ENCODE measurements at places on chromosomes 11 and 22. TPM values are rescaled to one million over a fixed set of nuclear protein-coding genes. Genes with fewer than 3 reads are reported as not detected.
A peak's percentile ranks its signal among the peaks of the same experiment; 100 is the strongest.

Gene SH3BP1
- 97.5 TPM for total RNA-seq

- no peak for DNase-seq
- H3K27ac ChIP-seq: peak overlapping the region; percentile 88
- peaks cover 31% of the 10 kb centered on the region for H3K4me1 ChIP-seq
- no peaks in the 10 kb centered on the region for H3K36me3 ChIP-seq
- H3K27me3 ChIP-seq: no peaks in the 10 kb centered on the region
- peak overlapping the region; percentile 81 for H3K4me3 ChIP-seq
These were observed 7.9 kb downstream of the PRR5 start for GRCh38 chr22:44709881-44710392.

DNA sequence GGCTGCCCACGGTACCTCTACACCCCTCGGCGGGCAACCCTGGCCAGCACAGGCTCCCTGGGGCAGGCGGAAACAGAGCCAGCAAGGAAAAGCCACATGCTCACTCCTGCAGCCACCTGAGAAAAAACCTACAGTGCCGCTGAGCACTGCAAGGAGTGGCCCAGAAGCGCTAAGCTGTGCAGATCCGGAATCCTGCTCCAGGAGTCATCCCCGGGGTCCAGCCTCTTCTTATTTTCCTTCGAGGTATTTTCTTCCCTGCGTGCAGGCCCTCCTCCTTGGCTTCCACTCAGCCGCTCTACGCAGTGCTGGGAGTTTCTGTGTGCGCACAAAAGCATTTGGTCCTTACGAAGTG is 81.0 kb downstream of the TRMU start:
- peaks cover 6% of the 10 kb centered on the region for H3K27me3 ChIP-seq
- no peak for DNase-seq
- no peaks in the 10 kb centered on the region for H3K4me1 ChIP-seq
- H3K4me3 ChIP-seq: no peak overlapping the region
- H3K36me3 ChIP-seq: no peaks in the 10 kb centered on the region
- H3K27ac ChIP-seq: no peak overlapping the region

DNA sequence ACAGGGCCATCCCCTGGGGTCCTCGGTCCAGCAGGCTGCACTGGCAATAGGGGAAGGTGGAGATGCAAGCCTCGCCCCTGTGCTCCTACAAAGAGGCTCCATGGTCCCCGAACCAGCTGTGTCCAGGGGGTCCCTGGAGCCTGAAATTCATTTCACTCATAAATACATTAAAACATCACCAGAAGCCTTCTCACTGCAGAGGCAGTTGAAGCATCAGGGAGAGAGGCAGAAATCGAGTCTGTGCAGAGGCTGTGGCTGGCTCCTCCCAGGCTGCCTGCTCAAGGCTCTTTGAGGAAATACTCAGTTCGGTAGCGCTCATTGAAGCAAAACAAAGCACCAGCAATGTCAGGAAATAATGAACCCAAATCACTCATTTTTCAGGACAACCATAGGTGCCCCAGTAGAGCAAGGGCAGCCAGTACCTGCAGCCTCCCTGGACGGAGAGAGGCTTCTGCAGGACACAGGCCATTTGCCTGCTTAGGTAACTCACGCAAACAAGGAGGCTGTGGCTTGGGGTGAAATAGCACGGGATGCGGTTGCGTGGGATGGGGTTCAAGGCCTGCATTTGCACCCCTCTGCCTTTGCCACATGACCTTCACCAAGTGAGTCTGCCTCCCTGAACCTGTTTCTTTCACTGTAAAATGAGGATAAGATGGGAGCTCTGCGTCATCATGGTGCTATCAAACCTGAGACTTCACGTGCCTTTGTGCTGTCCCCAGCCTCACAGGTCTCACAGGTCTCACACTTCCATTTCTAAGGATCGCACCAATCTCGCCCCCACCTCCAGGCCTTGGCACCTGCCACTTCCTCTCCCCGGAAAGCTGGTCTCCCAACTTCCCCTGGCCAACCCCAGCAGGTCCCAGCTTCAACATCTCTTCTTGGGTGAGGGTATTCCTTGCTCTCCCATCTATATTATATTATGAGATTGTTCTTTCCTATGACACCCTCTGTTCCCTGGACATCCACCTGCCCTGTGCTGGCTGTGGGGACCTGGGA is 84.3 kb upstream of the SHISAL1 start:
- no peak overlapping the region for H3K4me3 ChIP-seq
- peaks cover 27% of the 10 kb centered on the region for H3K27me3 ChIP-seq
- H3K27ac ChIP-seq: no peak overlapping the region
- peaks cover 11% of the 10 kb centered on the region for H3K4me1 ChIP-seq
- DNase-seq: no peak
- H3K36me3 ChIP-seq: peaks cover 2% of the 10 kb centered on the region

Gene MMP10
- total RNA-seq: not detected

- no peak overlapping the region for H3K27ac ChIP-seq
- H3K27me3 ChIP-seq: peaks cover 92% of the 10 kb centered on the region
- H3K4me3 ChIP-seq: no peak overlapping the region
- peaks cover 4% of the 10 kb centered on the region for H3K4me1 ChIP-seq
These were observed 118.3 kb downstream of the VPREB1 start for GRCh38 chr22:22362936-22363335.

DNA sequence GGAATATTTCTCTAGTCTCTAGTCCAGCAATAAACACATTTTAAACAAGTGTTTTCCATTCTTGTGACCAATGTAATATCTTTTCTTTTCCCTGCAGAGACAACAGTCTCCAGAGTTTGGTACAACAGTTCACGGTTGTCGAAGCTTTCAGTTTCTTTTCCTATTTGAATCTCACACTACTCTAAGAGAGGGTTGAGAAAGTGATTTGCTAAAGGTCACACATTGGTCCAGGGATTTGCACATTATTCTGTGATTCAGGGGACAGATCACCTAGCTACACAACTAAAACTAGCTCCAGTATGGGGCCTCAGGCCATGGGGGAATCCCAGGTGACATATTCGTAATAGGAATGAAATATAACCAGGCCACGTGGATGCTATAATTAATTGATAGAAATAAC is 132.5 kb downstream of the HIPK3 start:
- H3K36me3 ChIP-seq: no peaks in the 10 kb centered on the region
- no peak overlapping the region for H3K27ac ChIP-seq
- peaks cover 40% of the 10 kb centered on the region for H3K27me3 ChIP-seq
